ENCODE measurements at places on chromosomes 2 and 18.

DNA sequence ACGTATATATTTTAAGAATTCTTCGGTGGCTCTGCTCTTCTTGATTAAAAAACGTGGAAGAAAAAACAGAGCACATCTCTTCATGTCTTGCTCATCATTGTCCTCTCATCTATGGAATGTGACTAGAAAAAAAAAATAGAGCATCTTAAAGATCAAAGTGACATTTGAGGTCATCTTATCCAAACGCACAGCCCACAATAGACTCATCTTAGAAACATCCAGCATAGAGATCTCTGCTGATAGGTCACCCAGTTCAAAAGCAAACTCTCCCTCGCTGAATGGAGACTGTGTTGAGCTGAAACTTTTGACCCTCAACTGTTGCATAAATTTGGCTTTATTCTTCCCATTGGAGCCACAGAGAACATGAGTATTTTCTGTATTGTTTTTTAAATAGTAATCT lies 65.2 kb downstream of the CMPK2 start:
- peak; percentile 9 for DNase-seq

GRCh38 chr2:74819702-74820101 lies 14.2 kb upstream of the HK2 start:
- no peak for DNase-seq

DNA sequence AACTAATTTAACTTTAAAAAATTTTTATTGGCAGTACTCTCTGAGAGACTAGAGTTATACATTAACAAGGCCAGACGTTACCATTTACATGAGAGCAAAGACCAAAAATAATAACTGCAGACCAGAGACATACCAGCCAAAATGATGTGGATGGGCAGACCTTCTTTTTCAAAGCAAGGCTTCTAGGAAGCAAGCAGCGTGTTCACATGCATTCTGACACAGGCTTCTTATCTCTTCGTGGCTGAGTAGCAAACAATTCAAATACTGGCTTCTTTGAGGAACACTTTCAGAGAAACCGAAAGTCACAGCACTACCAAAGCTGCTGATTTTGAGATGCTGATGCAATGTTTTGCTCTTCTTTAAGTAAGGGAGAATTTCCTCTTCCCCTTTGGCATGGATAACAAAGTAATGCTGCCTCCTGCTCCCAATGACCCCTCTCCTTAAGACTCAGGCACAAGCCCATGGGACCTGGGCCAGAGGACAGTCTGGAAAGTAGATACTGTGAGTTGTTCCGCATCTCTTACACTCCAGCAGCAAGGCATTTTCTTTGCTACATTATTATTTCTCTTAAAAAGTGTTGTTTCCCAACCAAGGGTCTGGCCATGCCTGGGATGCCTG lies 181.9 kb downstream of the MREG start:
- no peak for DNase-seq

DNA sequence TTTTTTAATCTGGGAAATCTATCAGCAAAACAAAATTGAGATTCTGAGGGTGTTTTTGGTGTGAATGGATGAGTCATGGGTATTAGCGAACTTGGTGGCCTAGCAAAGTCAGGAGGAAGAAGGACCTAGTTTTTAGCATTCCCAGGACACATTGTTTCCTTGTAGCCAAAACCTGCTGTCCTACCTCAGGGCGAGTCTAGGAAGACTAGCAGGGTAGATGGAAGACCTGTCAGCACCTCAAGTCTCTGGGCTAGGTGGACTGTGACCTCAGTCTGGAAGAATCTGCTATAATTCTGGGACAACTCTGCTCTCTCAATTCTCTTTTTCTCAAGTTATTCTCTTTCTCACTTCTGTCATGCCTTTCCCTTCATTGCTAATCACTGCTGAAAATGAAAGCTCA lies 1399.3 kb upstream of the LRRTM1 start:
- DNase-seq = no peak
